ENCODE measurements at places on chromosomes 6 and 20. TPM values are rescaled to one million over a fixed set of nuclear protein-coding genes. Genes with fewer than 3 reads are reported as not detected.

DNA sequence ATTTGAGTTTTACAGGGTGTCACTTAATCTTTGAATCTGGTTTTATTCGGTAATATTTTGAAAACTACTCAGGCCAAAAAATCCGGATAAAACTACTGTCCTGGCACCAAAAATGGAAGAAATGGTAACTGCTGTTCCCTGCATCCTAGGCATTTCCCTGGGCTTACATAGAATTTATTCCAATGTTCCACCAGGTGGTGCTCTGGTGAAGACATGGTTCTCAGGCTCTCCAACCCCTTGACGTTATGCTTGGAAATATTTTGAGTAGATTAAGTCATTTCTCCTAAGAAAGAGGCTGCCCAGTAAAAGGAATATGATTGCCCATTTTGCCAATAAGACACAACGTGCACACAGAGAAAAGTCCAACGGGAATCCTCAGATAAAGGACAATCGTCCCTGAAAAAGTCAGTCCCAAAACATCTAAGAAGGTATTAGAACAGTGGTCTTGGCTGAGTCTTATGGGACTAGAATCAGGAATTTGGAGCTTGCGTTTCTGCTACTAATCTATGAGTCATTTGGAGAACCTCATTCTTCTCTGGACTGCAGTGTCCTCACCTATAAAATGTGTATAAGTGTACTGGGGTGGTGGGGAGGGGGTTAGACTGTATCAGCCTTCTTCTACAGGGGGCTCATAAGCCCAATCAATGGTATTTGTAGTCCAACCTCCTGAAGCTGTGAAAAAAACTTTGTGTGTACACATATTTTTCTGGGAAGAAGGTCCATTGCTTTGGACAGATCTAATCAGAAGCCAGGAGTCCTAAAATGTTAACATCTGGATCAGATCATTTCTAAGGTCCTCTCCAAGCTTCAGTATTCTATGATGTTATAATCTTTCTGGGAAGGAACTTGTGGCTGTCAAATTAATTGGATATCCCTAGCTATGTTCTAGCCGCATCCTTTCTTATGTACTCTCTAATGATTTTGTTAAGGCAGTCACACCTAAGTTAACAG, 131.0 kb upstream of the BMP2 start:
- no peak for DNase-seq

DNA sequence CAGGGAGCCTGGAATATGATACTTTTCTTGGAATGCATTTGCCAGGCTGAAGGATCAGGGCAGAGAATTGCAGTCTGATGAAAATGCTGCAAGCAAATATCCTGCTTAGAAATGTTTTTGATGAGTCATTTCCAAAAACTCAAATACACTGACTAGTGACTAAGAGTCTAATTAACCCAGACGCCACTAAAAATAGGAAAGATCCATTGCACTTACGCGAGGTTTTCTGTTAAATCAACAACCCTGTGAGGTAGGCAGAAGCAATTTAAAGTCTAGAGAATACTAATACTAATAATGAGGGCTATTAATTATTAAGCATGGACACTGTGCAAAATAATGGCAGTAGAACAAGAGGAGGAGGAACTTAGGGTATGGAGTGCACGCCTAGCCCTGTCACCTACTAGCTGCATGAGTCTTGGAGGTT, 130.1 kb upstream of the DOK5 start:
- peak; percentile 7 for DNase-seq

DNA sequence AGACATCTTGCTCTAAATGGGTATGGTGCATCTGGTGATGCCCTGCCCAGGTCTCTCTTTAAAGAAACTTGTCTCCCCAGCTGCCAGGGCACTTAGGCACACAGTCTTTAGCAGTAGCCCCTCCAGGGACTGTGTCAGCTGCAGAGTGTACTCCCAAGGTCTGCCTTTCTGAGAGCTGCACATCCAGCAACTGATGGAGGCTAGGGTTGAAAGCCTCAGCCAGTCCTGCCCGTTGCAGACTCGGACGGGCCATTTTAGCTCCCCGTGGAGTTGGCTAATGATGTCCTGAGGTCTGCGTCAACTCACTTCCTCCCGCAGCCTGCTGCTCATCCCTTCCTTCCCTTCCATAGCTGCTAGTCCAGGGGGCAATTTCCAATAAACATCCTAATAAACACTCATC, 381.8 kb downstream of the PTPRT start:
- no peak for DNase-seq

- no peak for DNase-seq
These were observed 22.3 kb upstream of the ROS1 start for GRCh38 chr6:117448011-117448410.

DNA sequence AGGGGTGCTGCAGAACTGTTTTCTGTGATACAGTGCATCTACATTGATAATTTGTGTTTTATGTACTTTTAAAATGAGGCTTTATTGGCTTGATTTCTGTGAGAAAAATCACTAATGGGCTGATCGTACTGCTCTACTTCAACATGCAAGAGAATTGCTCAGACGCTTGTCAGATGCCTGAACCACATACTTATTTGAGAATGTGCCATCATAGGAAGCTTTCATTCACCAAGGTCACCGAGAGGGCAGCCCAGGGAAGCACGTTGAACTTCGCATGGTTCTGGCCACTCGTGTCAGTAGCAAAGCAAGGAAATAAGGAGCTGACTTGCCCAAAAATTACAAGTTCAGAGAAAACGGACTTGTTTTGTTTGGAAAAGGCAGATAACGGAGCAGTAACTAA, 168.5 kb upstream of the AKAP12 start:
- DNase-seq = no peak

DNA sequence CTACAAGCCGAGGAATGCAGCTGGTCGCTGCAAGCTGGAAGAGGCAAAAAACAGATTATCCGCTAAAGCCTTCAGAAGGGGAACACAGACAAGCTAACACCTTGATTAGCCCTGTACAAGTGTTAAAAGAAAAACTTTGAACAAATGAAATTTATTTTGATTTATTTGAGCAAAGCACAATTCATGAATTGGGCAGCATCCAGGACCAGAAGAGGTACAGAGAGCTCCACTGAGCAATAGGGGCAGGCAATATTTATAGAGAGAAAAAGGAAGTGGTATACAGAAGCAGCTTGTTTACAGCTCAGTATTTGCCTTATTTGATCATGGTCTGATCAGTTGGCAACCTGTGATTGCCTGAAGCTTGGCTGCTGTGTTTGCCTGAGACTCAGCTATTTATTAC, 17.6 kb downstream of the HLA-DOB start:
- DNase-seq = no peak

GRCh38 chr6:137746264-137746663, 120.8 kb upstream of the TNFAIP3 start:
- no peak for DNase-seq

GRCh38 chr20:63828124-63828523, 2.9 kb downstream of the ZBTB46 start:
- DNase-seq = no peak

- no peak for DNase-seq
These were observed 53.8 kb downstream of the SASH1 start for GRCh38 chr6:148396411-148396810.

- DNase-seq = peak; percentile 13
These were observed 722 bp downstream of the ISM1 start for GRCh38 chr20:13221673-13222318.

GRCh38 chr6:53441761-53442160, 93.0 kb upstream of the ELOVL5 start:
- no peak for DNase-seq

DNA sequence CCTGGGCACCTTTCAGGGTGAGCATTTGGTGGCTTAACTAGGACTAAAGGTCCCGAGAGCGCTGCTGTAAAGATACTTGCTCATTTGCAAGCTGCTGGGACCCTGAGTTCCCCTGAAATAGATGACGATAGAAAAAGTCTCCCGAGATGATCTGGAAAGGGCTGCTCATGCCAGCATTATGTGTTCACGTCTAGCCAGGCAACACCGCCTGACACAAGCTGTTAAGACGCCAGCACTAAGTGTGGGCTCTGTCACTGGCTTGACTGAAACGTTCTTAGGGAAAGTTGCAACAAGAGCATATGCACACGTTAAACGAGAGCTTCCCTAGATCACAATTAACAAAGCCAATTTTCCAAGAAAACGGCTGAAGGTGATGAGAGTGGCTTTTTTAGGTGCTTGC, 113.7 kb downstream of the SLC23A2 start:
- no peak for DNase-seq

- no peak for DNase-seq
These were observed 58.5 kb downstream of the MRPL14 start for GRCh38 chr6:44068607-44069296.

- DNase-seq = no peak
These were observed 1434.3 kb upstream of the ADGRB3 start for GRCh38 chr6:67200626-67201403.

DNA sequence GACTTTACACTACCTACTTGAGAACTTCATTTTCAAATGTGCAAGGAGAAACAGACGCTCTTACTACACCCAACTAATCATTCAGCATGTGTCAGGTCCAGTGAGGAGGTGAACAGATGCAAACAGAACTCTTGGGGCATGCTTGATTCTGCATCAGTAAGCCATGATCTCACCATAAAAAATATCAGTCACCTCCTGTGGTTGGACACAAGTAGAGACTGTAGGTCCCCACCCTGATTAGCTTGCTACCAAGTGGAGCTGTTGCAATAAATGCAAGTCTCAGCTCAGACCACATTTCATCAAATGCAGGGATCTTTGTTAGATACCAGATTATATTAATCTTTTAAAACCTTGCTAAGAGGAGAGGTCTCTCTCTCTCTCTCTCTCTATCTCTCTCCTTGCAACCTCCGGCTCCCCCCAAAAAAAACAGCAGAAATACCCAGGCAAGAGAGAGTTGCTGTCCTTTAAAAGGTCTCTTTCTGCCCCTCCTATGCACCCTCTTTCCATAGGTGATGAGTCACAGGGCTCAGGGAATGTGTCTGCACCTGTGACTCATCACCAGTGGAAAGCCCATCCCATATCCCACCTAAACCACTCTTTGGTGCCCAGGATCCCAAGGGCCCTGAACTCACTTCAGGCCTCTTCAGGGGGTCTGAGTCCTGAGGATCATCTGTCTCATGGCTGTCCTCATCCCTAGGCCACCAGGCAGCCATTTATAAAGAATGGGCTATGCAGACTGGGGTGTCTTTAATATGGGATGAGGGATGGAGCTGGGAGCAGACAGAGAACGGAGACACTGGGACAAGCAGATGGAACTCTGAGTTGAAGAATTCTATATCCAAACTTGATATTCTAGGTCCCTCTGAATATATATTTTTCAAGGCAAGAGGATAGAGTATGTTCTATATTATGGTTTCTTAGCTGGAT, 154.5 kb downstream of the QRSL1 start:
- no peak for DNase-seq

Gene PKHD1
- total RNA-seq = not detected

Gene CDC25B
- 223 TPM for total RNA-seq

Gene THBS2
- 0.39 TPM for total RNA-seq

All from HCT116 (cell line).